ENCODE measurements at places on chromosomes 13 and 19. TPM values are rescaled to one million over a fixed set of nuclear protein-coding genes. Genes with fewer than 3 reads are reported as not detected.

Gene TEAD2
- 226 TPM for total RNA-seq

Gene ZNF575
- total RNA-seq, result 0.60 TPM

DNA sequence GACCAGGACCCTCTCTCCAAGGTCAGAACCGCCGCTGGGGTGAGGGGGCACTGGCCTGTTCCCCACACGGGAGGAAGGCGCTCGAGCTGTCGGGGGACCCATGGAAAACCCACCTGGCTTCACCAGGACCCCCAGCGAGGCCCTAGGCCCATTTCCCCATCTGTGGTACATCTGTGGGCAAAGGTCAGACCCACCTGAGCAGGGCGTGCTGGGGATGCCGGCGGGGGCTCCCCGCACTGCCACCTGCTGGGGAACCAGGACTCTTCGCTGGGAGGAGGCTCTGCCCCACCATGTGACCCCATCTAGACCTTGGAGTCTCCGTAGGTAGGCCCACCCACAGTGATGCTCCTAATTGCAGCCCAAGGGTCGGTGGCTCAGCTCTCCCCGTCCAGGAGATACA, 511 bp downstream of the WDR88 start:
- DNase-seq, result no peak

- DNase-seq, result no peak
Measured at GRCh38 chr13:38908574-38908973, 82.1 kb downstream of the STOML3 start.

GRCh38 chr13:21075011-21075378, 13.6 kb upstream of the LATS2 start:
- no peak for DNase-seq

DNA sequence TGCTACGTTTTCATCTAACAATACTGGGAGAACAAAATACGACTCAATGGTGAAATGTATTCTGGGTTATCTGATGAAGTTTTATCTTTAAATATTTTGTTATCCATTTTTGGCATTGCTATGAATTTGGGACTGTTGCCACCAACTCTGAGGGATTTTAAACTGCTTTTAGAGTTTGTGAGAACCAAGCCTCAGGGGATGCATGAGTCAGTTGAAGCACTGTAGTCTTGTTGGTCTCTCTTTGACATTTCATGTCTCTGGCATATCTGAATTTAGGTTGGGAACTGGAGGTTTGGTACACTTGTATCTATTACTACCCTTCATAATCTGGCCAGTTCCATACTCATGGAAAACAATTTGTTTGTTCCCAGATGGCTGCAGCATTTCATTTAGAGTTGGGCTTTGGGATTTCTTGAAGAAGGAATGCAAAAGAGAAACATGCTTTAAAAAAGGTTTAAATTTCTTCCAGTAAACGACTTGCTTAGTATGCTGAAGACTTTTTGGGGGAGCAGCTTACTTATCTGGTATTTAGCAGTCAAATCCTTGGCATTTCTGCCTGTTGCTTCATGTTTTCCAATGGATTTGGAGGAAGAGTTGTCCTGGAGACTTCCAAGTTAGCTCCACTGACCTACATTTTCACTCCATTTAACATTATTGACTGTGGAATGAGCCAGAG, 28.9 kb downstream of the ARHGEF7 start:
- no peak for DNase-seq

DNA sequence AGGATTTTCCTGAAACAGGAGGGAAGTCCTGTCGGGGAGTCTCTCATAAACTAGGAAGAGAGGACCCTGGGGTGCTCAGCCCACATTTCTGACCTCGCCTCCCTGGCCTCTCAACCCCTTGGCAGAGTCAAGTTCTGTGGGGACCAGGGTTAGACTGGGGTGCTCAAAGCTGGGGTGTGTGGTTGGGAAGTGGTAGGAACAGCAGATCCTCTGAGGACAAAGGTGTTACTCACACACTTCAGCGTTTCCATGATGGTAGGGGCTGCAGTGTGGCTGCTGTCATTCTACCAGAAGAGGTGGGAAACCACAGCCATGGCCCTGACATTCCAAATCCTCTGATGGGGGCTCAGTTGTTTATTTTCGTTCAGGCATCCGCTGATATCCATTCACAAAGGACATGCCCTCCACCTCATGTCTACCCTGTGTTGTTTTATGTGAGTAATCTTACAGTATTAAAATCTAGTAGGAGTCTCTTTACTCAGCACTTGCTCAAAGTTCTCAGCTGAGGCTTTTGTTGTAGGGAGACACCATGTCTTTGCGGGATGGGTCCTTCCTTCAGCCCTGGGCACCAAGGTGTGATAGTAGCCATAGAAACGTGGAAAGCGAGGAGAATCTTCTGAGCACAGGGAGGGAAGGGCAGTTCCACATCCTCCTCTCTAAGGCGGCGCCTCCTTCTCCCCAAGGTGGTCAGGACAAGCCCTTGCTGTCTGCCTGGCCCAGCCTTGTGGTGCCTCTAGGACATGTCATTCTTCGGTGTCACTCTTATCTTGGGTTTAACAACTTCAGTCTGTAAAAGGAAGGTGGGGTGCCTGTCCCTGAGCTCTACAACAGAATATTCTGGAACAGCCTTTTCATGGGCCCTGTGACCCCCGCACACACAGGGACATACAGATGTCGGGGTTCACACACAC, 1.5 kb downstream of the KIR2DL3 start:
- DNase-seq, result no peak

DNA sequence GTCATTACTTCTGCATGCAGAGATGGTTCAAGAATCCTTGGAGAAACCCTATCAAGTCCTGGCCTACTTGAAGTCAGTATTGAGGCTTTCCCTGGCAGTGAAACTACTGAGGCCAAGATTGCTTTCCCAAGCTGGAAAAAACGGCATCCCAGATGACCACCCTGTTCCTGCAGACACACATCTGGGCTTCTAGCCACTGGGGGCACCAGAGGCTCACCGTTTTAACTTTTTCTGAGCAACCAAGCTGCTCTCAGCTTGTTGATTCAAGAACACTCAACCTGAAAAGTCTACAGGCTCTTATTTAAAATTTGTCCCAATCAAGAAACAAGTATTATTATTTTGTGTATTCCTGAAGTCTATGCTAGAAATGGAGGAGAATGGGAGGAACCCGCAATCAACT, 66.6 kb downstream of the SPRYD7 start:
- DNase-seq, result no peak

DNA sequence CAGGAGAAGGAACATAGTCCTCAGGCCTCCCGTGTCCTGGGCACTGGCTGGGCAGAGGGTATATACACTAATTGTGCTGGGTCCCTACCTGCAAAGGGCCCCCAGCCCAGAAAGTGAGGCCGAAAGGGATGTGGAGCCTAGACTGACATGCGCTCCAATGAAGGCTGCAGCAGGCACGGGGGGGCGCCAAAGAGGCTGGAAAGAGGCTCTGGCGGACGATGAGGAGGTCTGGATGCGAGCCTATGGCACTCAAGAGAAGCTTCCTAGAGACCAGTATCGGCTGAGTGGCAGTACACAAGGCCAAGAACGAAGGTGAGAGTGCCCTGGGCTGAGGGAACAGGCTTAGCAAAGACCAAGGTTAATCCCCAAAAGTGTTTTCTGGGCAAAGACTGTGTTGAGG, 16.6 kb downstream of the VRK3 start:
- DNase-seq, result no peak

DNA sequence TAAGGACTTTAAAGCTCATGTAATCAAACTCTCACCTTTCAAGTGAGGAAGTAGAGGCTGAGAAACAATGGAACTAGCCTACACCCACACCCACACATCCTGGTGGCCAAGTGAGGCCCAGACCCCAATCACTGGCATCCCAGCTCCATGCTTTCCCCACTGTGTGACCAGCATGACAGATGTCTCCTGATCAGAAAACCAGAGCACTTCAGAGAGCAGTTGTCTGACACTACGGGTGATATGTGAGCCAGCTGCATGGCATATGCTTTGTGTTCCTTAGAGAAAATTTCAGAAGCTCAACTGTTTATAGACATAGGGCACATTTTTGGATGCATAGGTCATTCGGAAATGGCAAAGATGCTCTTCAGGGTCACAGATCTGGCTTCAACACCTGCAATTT, 315.2 kb downstream of the NDFIP2 start:
- no peak for DNase-seq

All from progenitor cell of endocrine pancreas (in vitro differentiated cells).